Cardiac muscle cell (in vitro differentiated cells and primary cell): ENCODE measurements at places on chromosomes 5 and 9. TPM values are rescaled to one million over a fixed set of nuclear protein-coding genes. Genes with fewer than 3 reads are reported as not detected.

ARL14EPL gene
- total RNA-seq, result not detected in 2 replicates

GRCh38 chr5:80277191-80277590, 21.3 kb upstream of the SERINC5 start:
- no peak for DNase-seq

GRCh38 chr5:4023091-4023752, 427.6 kb downstream of the IRX1 start:
- no peak for DNase-seq

- peak; percentile 10 for DNase-seq
These were observed 569.5 kb downstream of the PSAT1 start for GRCh38 chr9:78866207-78867132.

NFX1 gene
- 15.7 and 19.3 TPM in 2 replicates for total RNA-seq

GRCh38 chr9:31275419-31275818, 1109.0 kb upstream of the ACO1 start:
- DNase-seq, result no peak

PCDHGB5 gene
- 1.2 and 2.6 TPM in 2 replicates for total RNA-seq

TGFBI gene
- 2.9 and 9.0 TPM in 2 replicates for total RNA-seq

DNA sequence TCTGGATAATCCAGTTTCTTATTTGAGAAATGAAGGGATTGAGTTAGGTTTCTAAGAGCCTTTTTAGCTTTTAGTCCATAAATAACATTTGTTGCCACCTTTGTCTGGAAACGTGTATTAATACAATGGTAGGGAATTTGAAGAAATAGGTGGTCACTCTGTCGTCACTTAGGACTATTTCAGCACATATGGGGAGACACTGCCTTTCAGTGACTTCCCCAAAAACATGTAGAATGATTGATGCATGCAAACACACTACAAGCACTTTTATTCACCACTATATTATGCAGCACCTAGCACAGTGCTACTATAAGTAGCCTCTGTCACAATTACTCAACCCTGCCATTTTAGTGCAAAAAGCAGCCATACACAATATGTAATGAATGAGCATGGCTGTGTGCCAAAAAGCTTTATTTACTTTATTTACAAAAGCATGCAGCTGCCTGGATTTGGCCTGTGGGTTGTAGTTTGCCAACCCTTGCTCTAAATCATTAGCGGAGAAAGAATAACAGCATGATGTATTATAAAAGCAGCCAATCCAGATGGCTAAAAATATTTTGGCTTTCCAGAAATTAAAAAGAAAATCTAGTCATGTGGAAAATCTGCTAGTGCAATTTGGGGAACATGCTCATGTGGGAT, 154.2 kb upstream of the HMHB1 start:
- DNase-seq, result no peak

DNA sequence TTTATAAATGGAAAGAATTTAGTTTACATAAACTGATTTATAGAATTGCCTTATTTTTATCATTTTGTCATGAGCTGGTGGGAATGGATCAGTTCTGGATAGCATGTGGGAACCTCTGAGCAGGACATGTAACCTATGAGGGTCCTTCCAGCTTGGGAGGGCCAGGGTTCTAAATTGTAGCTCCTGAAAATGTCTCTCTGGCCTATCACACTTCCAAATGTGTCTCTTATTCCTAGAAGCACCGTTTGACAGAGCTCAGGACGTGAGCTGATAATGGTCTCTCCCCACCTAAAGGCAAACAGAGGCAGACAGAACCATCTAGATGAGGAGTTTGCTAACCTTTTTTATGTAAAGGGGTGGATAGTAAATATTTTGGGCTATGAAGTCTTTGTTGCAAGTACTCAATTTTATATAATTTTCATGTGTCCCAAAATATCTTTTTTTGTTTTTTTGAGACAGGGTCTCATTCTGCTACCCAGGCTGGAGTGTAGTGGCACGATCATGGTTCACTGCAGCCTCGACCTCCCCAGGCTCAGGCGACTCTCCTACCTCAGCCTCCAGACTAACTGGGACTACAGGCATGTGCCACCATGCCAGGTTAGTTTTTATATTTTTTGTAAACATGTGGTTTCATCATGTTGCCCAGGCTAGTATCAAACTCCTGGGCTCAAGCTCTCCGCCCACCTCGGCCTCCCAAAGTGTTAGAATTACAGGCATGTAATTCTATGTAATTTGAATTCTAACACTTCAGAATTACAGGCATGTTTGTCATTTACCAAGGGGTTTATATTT, 4.0 kb downstream of the TRAF1 start:
- no peak for DNase-seq

BNIP1 gene
- total RNA-seq, result 9.2 and 14.1 TPM in 2 replicates

DNA sequence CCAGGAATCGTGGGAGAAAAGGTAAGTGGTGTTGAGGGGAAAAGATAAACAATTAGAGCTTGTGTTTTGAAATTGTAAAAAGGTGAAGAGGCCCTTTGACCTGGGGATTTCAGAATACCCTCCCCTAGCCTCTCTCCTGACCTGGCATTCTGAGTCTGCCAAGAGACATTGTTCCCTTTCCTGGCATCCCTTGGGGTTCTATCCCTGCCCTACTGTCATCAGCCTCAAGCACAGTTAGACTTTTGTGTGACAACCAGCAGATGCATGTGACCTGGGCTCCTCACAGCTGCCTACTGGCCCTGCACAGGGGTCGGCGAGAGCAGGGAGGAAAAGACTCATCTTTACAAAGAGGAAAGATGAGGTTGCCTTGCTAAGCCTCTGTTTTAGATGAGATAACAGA, 72.2 kb upstream of the ORM1 start:
- no peak for DNase-seq

GRCh38 chr5:37811866-37812265, 28.0 kb downstream of the GDNF start:
- DNase-seq, result no peak

DNA sequence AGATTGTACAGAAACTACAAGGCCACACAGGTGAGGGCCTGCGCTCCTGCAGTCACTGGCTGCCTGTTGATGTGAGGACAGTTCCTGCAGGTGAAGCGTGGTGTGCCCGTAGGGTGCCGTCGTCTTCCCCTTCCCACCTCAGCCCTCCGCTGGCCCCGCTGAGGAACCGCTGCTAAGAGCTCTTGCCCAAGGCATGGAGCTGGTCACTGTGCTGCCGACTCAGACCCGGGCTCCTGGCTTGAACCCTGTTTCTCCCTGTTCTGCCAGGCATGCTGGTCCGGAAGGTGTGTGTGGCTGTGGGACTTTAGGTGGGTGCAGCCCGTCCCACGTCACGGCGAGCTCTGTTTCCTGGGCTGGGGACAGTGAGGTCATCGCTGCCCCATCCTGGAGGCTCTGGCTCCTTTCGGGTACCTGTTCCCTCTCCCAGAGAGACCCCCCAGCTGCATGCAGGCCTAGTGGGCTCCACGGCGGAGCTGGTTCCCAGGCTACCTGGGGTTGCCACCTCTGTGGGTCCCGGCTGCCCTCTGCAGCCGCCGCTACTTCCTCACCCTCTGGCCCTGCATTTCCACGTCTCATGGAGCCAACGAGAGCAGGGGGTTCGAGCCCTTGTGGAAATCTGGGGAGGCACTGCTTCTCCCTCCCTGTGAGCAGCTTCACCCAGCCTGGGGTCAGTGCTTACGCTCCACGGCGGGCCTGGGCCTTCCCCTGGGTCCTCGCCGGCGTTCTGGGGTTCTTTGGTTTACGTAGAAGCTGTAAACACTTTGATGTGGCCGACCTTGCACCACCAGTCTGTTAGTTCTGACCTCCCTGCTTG, 7.6 kb downstream of the RNU6ATAC start:
- no peak for DNase-seq

TXNDC8 gene
- total RNA-seq, result not detected in 2 replicates

GRCh38 chr9:130239363-130239695, 26.2 kb upstream of the HMCN2 start:
- DNase-seq, result no peak

DNA sequence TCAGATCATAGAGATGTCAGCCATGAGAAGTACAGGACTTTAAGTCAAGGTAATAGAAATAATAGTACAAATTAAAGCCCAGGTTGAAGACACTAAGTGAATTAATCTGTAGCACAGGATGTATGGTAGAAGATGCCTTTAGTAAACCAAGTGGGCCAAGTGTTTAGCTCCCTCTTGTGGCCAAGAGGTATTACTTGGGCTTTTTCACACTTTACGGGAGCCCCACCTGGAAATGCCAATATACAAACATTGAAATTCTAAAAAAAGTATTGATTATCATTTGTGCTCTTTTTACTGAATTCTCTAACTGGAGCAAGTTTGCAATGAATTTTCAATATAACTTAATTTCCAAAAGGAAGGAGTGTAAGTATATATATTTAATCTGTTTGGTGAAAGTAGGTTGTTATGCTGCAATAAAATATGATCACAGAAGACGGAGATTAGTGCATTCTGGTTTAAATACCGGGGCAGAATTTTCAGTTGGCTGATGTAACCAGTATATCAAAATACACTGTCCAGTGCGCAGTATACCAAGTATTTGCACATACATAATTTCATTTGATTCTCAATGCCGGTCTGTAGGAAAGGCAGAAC, 84.7 kb downstream of the PARP8 start:
- DNase-seq, result peak; percentile 66

DNA sequence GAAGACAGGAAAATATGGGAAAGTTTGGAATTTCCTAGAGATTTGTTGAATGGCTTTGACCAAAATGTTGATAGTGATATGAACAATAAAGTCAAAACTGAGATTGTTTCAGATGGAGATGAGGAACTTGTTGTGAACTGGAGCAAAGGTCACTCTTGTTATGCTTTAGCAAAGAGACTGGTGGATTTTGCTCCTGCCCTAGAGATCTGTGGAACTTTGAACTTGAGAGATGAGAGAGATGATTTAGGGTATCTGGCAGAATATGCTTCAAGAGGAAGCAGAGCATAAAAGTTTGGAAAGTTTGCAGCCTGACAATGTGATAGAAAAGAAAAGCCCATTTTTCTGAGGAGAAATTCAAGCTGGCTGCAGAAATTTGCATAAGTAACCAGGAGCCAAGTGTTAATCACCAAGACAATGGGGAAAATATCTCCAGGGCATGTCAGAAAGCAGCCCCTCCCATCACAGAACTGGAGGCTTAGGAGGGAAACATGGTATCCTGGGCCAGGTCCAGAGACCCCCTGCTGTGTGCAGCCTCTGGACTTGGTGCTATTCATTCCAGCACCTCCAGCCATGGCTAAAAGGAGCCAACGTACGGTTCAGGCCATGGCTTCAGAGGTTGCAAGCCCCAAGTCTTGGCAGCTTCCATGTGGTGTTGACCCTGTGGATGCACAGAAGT, 114.3 kb upstream of the STARD4 start:
- DNase-seq, result no peak

- peak; percentile 28 for DNase-seq
These were observed 80.2 kb downstream of the GLDC start for GRCh38 chr9:6565312-6565711.

GRCh38 chr9:134175808-134176598, 11.6 kb upstream of the RNU6ATAC start:
- no peak for DNase-seq
